ENCODE measurements at places on chromosomes 4 and X.
A peak's percentile ranks its signal among the peaks of the same experiment; 100 is the strongest.

- DNase-seq, result no peak
These were observed 2.3 kb upstream of the ZCCHC4 start for GRCh38 chr4:25310066-25310802.

GRCh38 chr4:185532293-185532692 is 3.0 kb downstream of the PDLIM3 start:
- no peak for DNase-seq

GRCh38 chrX:136759968-136760367 is 20.8 kb downstream of the ARHGEF6 start:
- DNase-seq, result no peak

GRCh38 chrX:111339212-111339611 is 68.9 kb upstream of the CAPN6 start:
- no peak for DNase-seq

DNA sequence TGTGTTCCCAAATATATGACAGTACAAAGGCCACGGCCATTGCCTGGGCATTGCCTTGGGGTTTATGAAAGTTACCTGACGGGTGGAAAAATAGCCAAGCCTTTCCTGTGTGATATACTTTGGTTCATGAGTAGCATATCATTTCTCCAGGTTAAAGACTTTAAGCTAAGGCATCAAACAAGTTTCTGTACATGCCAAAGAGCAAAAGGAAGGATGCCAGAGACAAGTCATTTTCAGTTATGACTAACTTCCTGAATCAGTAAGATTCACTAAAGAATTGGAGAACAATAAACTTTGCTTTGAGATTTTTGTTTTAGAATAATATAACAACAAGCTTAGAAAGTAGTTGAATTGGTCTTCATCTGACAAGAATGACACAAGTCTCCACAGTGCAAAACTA is 9.7 kb upstream of the GUF1 start:
- no peak for DNase-seq

DNA sequence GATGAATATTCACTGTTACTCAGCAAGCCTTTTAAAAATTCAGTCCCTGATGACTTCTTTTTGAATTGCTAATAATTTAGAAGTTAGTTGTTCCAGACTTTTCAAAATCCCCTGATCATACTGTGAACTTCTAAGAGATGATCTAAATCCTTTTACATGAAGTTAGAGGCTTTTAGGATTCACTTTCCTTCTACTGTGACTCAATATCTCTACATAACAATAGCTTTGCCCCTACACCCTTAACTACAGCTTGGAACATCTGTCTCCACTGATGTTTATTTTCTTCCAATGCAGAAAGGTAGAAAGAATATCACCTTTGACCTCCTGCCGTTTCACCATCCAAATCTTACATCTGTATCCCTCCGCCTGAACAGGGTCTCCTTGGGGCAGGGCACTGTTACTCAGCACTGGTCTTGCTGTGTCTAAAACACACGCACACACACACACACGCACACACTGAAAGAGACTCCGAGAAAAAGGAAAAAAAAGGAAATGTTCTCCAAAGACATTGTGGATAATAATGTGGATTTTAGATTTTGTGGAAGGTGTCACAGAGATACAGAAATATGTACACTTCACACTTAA is 111.6 kb upstream of the GPRIN3 start:
- no peak for DNase-seq

- DNase-seq, result no peak
These were observed 301.9 kb upstream of the PRPS2 start for GRCh38 chrX:12489341-12489740.

DNA sequence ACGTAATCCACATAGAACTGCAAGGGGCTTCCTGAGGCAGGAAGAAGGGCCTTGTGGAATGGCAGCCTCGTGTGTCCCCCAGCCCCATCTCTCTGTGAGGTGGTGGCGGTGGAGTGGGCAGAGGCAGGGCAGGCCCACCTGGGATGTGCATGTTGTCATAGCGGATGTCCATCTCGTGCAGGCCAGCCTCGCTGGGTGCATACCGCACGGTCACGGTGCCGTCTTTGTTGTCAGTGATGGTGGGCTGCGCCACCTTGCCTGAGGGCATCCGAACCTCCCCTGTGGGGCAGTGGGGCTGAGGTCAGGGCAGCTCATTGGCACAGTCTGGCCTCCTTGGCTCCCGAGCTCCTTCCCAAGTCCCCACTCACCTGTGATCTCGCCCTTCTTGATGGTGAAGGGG is 20.4 kb downstream of the FLNA start:
- DNase-seq, result no peak

DNA sequence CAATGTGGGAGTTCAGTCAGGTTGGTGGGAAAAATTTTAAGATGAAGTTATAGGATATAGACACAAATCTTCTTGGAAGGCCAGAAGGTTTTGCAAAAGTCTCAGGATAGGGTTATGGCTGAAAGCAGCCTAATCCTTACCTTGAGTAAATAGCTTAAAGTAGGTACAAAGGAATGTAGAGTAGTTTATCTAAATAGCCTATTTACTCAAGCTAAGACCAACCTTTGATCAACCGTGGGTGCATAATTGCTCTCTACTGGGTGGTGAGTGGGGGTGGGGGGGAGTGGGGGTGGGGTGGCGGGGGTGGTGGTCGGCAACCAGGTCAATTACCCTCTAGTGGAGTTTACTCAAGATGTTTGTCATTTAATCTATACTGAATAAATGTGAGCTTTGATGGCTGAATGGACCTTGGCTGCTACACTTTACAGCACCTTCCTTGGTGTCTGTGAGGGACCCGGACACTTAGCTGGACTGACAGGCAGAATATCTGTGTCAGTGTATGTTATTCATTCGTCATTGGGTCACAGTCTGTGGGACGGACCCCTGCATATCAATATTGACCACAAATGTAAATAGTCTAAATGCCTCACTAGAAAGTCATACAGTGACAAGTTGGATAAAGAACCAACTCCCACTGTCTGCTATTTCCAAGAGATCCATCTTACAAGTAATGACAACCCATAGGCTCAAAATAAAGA is 545.7 kb upstream of the PABPC4L start:
- DNase-seq, result peak; percentile 0

DNA sequence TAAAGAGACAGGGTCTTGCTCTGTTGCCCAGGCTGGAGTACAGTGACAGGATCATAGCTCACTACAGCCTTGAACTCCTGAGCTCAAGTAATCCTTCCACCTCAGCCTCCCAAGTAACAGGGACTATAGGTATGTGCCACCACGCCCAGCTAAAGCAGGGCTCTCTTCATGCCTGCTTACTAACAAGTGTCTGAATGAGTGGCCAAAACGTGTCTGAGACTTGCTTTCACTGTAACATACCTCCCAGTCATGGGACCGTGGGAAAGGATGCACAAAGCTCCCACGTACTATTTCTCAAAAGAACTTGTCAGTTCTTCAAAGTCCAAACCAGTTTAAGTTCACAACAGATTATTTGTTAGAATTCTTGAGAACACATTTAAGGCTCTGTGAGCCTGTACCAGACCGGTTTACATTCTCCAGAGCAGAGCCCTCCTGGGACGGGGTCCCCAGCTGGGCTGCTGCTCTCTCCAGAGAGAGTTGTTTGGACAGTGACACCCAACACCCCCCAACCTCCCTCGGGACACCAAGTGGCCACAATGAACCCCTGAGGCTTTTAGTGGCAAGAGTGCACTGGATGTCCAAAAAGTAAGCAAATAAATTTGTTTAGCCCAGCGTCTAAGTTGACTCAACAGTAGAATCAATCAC is 24.1 kb downstream of the SH3KBP1 start:
- DNase-seq, result no peak

DNA sequence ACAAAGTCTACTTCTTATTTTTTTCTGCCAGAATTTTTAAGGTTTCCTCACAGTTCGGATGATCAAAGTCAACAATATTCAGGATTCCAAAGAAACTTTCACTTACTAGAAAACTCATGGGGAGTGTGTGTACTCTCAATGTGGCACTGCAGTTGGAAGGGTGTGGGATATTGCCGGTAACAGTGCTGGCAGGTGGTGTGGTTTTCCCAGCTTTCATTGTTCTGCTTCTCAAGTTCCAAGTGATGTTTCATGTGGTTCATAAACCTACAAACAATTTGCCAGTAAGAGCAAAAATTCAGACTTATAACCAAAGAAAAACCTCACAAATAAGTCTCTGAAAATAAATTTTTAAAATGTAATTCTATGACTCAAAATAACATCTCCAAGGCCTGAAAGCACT is 39.8 kb downstream of the ZNF280C start:
- DNase-seq, result no peak

DNA sequence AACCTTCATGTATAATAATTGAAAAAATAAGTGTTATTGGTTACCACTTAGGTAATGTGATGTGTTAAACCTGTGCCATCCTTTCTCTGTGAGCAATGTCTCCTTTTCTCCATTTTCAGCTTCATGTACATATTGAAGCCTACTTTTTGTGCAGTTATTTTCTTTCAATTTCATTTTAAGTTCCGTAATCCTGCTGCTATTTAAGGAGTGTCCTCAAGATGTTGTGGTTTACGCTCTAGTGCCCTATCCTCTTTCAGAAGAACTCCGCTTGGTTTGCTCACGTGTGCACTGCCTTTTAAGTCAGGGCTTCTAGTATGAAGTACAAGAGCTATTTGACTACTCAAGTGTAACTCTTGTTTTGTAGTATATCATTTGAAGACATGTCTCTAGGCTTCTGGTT is 2253.2 kb upstream of the TENM3 start:
- DNase-seq, result no peak

GRCh38 chrX:40117715-40118285 is 20.0 kb upstream of the BCOR start:
- no peak for DNase-seq

DNA sequence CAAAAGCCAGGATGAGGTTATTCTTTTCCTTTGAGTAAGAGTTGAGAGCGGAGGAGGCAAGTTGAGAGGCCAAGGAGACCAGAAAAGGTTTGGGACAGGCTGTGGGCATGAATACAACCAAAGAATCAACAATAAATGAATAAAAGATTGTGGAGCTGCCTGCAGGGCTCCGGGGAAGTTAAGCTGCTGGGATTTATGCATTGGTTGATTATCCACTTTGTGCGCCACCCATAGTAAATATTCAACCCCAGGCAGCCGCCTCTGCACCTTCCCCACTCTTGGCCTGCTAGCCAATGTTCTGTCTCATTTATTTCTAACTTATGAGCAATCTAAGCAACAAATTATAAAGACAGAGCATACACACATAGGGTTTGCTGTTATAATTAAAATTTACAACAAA is 28.2 kb upstream of the IGSF1 start:
- DNase-seq, result no peak

- no peak for DNase-seq
These were observed 107.2 kb downstream of the PRDM5 start for GRCh38 chr4:120815361-120815760.

GRCh38 chr4:54090804-54091623 is 8.9 kb upstream of the GSX2 start:
- no peak for DNase-seq

GRCh38 chr4:141077611-141078225 is 55.6 kb downstream of the RNF150 start:
- DNase-seq, result no peak

- no peak for DNase-seq
These were observed 215.7 kb downstream of the STK32B start for GRCh38 chr4:5266991-5267390.

GRCh38 chrX:65407157-65407626 is 127.4 kb downstream of the LAS1L start:
- no peak for DNase-seq

DNA sequence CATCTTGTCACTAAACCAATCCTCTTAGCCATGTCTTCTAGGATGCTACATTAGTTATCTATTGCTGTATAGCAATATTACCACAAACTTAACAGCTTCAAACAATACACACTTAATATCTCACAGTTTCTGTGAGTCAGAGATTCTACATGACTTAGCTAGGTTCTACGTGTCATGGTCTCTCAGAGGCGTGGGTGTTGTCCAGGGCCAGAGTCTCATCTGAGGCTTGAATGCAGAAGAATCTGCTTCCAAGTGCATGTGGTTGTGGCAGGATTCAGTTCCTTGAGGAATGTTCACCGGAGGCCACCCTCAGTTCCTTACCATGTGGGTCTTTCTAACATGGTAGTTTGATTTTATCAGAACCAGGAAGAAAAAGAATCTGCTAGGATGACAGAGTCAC is 26.4 kb downstream of the PPP1R2C start:
- DNase-seq, result peak; percentile 32

DNA sequence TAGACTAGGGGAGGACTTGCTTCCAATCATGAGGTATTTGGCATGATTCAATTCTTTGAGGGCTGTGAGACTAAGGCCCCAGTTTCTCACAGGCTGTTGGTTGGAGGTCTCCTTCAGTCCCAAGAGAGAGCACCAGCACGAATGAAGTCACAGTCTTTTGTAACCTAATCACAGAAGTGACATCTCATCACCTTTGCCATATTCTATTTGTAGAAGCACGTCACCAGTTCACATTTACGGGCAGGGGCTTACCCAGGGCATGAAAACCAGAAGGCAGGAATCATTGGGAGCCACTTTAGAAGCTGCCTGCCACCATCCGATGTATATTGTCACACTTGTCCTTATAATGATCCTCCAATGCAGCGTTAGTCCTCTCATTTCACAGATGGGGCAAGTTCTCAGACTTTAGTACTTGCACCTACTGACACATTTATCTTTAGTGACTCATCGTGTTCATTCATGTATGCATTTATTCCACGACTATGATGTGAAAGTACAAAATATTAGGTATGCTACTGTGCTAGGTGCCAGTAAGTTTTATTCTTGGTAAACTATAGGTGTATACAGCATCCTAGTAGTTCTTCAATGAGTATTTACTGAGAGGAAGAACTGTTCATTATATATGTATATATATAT is 163.8 kb upstream of the PGRMC2 start:
- no peak for DNase-seq

GRCh38 chr4:36099509-36099908 is 144.8 kb downstream of the ARAP2 start:
- no peak for DNase-seq

DNA sequence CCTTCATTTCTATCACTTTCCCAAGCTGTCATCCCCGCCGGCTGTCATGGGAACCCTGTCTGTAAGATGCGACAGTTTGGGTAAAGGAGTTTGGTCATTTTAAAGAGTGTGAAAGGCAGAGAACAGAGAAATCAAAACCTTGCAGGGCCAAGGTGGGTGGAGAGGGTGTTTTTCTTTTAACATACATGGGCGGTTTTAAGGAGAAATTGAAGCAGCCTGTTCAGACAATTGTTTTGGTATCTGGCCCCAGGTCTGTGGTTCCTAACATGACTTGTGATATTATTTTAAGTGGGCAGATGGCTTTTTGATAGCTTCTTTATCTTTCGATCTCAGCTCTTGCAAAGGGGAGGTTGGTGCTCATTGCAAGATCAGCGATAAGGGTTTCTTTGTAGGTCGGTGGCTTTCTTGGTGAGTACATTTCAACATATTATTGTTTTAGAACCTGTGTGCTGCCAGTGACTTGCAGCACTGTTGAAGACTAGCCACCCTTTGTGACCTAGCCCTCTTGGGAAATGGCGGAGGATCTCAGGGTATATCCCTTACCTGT is 3.7 kb downstream of the PPP1R3F start:
- no peak for DNase-seq

- DNase-seq, result peak; percentile 91
These were observed 3.0 kb upstream of the UBA1 start for GRCh38 chrX:47190445-47191269.

GRCh38 chr4:101205916-101206315 is 141.4 kb downstream of the PPP3CA start:
- peak; percentile 36 for DNase-seq

Data from fibroblast of upper back skin (primary cell).